ENCODE measurements at places on chromosomes 3 and 15. TPM values are rescaled to one million over a fixed set of nuclear protein-coding genes. Genes with fewer than 3 reads are reported as not detected.

- DNase-seq = peak; percentile 10
Measured at GRCh38 chr15:100934726-100935125, 15.6 kb downstream of the LRRK1 start.

DNA sequence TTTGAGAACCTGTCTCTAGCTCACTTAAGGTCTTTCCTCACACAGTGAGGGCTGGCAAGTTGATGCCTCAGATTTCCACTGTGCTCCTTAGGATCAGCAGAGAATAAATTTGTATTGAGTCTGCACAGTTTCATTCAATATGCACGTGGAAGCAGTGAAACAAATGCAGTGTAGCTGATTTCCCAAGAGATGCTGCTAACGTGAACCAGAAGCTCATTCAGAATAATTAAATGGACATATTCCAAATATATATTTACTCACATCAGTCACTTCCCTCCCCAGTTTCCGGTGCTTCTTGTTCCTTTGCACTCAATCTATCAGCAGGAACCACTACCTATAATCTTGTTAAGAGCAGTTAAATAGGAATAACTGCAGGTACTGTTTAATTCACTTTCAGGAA is 86.1 kb downstream of the UNC13C start:
- no peak for DNase-seq

GRCh38 chr3:98151241-98151640 is 4.0 kb downstream of the OR5H14 start:
- DNase-seq = peak; percentile 5

GRCh38 chr3:136621628-136622027 is 130.6 kb downstream of the STAG1 start:
- DNase-seq = no peak

GRCh38 chr15:64665179-64665578 is 110.2 kb downstream of the RBPMS2 start:
- peak; percentile 86 for DNase-seq

DNA sequence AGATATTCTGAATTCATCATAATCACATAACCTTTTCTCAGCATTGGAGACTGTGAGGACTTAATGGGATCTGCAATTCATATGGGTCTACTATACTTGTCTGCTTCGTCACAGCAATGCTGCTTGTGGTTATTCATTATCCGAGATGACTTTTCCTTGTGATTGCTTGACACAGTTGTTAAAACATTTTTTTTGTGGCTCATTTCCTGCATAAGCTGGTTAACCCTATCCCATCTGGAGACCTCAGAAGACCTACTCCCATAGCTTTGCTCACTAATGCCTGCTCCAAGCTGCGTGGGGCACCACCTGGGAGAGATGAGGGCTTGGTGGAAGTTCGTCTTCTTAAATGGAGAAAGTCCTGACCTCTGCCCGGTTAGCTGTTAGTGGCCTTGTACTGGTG is 360.8 kb downstream of the CHST2 start:
- DNase-seq = peak; percentile 99

- DNase-seq = no peak
Measured at GRCh38 chr15:46552316-46552715, 917.5 kb downstream of the SQOR start.

- no peak for DNase-seq
Measured at GRCh38 chr15:41407341-41407740, 5.0 kb upstream of the NDUFAF1 start.

DNA sequence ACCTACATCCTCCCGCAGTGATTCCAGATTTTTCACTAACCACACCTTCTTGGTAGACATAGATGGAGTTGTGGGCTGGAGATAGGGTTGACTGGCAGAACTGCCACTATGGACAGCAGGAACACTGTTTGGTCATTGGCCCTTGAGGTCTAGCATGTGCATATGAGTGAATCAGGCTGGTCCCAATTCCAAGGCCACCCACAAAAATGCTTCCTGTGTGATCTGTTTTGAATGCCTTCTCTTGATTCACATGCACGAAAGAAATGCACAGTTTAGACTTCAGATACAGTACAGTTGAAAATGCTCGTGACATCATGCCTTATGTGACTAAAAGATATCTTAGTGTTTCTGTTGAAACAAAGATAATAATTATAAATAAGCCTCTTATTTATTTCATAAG is 285.8 kb upstream of the SEMA6D start:
- peak; percentile 5 for DNase-seq

DNA sequence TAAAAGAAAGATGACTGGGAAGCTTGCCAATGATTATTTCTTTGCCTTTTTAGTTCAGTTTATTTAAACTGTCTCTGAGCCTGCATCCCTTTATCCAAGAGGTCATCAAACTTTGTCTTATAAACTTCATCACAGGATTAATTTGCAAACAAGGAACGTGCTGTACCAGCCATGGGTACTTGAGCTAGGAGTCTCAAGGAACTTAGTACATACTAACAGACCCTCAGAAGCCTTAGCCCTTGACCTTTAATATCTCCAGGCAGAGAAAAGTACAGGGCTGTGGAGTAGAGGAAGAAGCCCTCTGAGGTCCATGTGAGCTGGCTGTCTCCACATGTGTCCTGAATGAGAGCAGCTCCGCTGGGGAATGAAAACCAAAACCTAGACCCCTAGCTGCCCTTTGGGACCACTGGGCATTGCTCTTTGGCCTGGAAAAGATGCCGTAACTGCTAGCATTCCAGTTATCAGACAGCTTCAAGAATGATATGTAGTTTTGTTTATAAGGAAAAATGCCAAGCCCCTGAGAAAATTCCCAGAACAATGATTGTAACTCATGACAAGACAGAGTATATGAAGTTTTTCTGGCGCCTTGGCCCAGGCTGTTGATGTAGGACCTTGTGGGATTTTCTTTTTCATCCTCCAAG is 92.1 kb downstream of the ASB7 start:
- no peak for DNase-seq

DNA sequence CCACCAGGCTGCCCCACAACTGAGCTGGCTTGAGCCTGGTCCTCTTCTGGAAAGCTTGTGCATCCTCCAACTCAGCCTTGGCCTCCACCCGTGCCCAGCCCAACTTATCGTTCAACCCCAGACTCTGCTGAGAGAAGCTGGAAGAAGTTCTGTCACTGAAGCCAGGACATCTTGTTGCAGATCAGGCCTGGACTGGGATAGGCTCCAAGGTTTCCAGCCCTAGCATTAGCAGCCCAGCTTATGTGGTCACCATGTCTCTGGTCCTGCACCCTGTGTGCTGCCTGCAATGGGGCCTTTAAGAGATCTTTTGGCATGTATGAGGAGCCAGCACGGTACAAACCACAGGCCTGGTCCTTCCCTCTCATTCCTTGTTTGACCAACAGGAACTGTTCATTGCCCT is 15.2 kb upstream of the CAMP start:
- no peak for DNase-seq

DNA sequence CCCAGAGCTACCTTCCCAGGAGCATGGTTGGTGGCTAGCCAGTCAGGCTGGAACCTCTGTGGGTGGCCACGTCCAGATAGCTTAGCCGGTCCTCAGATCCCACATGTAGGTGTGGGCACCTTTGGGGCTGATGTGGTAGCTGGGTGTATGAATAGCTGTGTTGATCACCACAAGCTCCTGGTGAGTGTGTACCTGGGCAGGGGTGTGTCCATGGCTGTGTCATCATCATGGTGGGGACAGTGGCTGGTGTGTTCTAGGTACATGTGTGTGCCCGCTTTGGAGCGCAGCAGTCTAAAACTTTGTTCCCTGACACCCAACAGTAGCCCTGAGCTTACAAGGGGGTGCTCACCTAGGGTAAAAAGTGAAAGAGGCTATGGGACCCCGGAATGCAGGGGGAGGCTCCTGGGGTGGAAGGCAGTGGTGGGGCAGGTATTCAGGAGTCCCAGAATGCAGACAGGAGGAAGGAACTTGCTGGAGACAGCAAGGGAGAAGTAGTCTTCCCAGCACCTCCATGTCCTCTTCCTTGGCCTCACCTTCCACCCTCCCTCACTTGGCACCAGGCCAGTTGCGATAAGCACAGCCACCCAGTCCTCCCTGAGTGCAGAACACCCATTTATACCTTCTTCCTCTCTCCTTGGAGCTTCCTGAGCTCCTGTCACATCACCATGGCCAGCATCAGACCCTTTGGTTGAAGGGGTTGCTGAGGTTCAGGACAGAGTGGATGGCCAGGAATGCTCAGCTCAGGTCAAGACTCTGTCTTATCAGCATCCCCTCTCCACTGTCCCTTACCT is 1.2 kb downstream of the CISH start:
- DNase-seq = no peak

DNA sequence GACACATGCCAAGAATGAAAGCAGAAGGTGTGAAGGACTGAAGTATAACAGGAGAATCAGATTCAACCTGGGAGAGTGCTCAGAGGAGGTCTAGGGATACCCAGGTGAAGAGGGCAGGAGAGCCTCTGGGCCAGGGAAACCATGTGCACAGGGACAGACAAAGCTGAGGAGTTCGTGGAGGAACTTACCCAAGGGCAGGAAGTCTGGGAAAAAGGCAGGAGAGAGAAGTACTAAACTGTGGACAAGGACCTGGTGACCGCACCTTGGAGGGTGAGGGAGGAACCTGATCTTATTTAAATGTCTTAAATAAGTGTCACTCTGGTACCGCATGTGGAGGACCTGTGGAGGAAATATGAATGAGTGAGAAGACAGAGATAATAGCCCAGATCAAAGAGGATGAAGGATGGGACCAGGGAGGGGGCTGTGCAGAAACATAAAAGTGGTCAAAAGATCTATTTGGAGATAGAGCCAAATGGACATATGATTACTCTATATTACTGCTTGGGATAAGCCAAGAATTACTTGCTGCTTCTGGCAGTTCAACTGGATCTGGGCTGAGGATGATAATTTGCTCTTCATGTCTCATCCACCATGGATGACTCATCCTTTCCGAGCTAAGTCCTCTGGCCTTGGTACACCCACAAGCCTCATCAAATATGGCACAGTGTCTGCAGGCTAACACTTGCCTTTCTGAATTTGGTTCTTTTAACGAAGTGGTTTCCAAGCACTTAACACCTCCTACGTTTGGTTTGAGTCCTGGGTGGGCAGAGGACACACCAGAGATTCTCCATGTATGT is 116.9 kb upstream of the NMNAT3 start:
- DNase-seq = peak; percentile 30

DNA sequence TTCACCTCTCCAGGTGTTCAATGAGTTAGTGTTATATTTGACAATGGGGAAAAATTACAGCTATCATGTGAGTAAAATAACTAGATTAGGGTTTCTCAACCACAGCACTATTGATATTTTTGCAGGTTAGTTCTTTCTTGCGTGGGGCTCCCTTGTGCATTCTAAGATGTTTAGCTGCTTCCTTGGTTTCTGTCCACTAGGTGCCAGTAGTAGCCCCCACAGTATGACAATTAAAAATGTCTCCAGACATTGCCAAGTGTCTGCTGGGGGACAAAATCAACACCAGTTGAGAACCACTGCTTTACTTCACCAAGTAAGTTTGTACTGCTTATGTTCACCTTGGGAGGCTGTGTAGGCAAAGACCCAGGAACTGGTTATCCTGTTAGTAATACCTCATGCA is 618.7 kb downstream of the EDEM1 start:
- no peak for DNase-seq

DNA sequence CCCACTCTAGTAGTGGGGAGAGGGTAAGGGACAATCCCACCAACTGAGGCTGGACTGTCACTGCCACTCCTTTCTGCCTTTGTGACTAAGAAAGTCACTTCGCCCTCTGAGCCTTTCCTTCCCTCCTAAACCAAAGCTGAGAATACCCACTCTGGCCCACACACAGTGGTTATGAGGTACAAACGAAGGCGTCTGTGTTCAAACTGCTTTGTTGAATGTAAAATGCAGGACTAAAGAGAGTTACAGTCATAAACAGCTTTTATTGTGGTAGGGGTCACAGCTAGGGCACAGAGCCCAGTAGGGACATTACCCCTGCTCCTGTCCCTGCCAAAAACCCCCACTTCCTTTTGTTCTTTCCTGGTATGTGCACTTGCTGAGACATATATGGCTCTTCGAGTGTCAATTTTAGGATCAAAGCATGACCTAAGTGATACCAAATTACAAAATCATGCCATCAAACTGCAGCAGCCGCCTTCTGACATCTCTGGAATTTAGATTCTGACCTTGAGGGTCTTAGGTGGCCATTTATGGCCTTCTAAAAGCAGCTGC is 45.1 kb downstream of the CTDSPL start:
- DNase-seq = no peak

DNA sequence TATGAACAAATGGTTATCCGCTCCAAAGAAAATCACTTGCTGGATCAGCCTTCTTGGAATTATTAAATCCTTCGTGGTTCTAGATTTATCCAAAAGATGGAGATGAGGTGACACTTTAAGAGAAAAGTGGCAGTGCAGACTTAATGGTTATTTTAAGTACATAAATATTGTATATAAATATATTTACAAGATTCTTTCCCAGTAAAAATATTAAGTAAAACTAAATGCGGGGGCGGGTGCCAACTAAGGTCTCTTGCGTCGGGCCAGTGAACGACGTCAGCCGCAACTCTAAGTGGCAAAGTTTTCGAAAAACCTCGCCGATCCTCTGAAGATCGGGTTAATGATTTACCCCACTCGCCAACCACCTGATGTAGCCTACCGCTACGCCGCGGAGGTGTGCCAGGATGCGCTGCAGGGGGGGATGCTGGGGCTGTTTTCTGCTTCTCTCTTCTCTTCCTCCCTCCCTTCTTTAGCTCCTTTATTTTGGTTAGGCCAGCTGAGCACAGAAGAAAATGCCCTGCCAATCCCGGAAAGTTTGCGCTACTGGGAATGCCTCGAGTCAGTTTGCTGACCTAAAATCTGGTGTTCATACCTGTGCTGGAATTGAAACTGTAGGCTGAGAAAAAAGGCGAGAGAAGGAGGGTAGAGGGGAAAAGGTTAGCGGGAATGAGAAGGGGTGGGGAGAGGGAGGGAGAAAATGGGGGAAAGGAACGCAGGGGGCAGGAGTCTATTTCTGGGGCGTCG is 7.6 kb upstream of the FOXB1 start:
- DNase-seq = no peak

DNA sequence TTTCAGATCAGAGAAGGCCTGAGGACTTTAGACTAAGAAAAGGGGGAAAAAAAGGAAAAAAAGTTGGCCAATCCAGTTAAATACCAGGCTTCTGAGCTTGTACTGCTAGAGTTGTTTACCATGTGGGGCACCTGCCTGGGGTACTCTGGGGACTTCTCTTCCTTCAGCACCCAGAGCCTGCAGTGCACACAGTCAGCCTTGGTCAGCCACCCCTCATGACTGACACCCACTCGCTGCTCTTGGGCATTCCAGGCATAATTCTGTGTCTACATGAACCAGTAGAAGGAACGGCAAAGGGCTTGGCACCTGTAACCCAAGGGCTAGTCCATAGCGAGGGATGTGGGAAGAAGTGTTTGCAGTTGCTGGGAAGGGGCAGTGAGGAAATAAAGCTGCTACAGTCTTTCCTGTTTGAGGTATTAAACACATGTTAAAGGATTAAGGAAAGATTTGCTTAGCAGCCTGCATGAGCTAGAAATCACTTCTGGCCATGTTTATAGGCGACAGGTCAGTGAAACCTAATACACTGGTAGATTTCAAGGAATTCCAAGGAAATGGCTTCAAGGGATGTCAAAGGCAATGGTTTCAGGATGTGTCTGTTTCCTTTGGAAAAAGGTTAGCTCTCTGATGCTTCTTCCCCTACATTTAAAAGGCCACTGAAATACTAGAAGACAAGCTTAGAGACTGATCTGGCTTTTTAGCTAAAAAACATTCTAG is 232.5 kb downstream of the CHST2 start:
- no peak for DNase-seq

- peak; percentile 62 for DNase-seq
Measured at GRCh38 chr3:69181592-69182211, 59.3 kb upstream of the LMOD3 start.

The PRKCD gene
- 4.0 TPM for total RNA-seq

The ATP8B4 gene
- total RNA-seq = 0.30 TPM

The C3orf49 gene
- total RNA-seq = not detected

The LIPC gene
- total RNA-seq = 1.6 TPM

The CTXND1 gene
- total RNA-seq = not detected

The CERS3 gene
- total RNA-seq = not detected

The HAUS2 gene
- 92.9 TPM for total RNA-seq

The POC1A gene
- 5.0 TPM for total RNA-seq

The CHMP2B gene
- total RNA-seq = 38.6 TPM

The USP13 gene
- 14.8 TPM for total RNA-seq

All from renal cortical epithelial cell (primary cell).